NCI-H226 (cell line): ENCODE measurements at places on chromosomes 11 and 22.

DNA sequence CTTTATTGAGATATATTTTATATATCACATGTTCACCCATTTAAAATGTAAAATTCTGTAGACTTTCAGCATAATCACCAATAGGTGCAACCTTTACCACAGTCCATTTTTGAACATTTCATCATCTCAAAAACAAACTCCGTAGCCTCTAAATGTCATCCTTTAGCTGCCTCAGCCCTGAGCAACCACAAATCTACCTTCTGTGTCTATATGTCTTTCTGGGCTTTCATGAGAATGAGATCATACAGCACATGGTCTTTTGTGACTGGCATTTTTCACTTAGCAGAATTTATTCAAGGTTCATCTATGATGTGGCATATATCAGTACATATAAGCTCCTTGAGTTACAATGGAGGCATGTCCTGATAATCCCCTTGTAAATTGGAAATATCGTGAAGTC is 320.5 kb downstream of the ETS1 start:
- no peak for DNase-seq

- no peak for DNase-seq
These were observed 538.5 kb downstream of the INSC start for GRCh38 chr11:15653191-15653710.

DNA sequence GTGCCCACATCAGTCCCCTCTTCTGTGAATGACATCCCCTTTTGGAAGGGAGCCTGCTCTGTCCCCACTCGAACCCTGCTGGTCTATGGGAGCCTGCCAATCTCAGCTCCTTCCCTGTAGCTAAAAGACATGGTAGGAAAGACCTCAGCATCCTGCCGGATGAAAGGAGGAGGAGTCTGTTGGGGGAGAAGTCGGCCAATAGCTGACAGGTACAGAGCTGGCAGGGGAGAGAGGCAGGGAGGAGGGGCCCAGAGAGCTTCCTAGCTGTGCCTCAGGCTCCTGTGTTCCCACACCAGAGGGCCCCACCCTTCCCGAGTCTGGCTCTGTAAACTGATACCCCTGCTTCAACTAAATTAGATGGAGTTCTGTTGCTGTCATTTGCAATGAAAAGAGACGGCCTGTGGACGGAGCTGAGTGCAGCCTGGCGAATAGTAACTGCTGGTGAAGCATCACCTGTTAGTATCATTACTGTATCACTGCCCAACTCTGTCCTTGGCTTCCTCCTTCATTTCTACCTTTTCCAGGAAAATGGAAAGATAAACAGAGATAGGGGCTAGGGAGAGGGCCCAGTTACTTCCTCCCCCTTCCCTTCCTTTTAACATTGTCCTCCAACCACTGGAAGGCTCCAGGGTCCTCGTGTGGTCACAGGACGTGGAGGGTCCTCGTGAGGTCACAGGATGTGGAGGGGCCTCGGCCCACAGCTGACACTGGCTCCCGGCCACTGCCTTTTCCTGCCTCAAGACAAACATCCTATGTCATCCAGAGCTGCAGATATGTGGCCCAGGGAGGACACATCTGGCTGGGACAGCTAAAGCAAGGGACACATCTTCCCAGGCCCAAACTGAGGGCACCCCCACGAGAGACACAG is 15.1 kb downstream of the FXYD6 start:
- no peak for DNase-seq

- DNase-seq = peak; percentile 57
These were observed 1281.8 kb upstream of the TENM4 start for GRCh38 chr11:80722629-80723028.

DNA sequence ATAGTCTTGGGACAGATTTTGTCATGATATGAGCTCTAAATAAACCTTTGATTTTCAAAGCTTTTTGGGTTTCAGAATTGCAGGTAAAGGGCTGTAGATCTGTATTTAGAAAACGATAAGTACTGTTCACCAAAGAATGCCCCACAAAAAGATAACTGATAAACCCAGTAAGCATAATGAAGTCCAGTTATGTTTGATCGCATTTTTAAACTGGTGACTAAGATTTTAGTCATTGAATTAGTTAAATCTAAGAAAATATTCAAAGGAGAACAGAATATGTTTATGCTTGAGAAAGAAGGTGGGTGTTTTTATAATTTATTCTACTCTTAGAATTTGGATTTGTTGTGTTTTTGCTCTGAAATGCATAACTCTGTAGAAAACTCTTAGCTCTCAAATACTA is 11.6 kb downstream of the DEPDC7 start:
- DNase-seq = no peak

DNA sequence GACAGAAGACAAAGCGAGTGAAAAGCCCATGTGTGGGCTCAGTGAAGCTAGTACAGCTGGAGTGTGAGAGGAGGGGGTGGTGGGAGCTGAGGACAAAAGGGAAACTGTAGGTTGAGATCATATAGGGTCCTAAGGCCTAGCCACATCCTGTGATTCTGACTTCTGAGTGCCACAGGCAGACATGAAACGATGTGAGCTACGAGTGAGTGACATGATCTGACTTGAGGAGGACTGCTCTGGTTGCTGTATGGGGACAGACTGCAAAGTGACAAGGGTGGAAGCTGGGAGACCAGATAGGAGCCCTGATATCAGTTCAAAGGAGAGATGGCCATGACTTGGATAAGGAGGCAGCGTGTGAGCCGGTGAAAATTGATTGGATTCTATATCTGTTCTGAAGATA is 85.4 kb downstream of the MICAL2 start:
- no peak for DNase-seq

GRCh38 chr11:72805216-72805615 is 9.0 kb upstream of the ATG16L2 start:
- DNase-seq = no peak

- no peak for DNase-seq
These were observed 116.1 kb downstream of the CCDC34 start for GRCh38 chr11:27246925-27247324.

DNA sequence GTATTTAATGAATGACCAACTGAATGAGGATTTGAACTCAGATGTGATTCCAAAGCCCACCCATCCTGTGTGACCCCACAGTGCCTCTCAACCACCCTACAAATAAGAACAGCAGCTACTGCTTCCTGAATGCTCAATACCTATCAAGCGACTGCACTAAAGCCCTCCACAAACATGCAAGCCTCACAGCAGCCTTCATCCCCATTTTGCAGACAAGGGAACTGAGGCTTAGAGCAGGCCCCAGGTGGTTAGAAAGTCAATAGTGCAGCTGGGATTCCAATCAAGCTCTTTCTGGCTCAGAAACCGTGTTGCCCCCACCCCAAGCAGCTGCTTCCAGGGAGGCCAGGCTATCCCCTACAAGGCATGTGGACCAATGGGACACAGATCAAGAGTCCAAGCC is 57.2 kb downstream of the SMCO4 start:
- DNase-seq = no peak

DNA sequence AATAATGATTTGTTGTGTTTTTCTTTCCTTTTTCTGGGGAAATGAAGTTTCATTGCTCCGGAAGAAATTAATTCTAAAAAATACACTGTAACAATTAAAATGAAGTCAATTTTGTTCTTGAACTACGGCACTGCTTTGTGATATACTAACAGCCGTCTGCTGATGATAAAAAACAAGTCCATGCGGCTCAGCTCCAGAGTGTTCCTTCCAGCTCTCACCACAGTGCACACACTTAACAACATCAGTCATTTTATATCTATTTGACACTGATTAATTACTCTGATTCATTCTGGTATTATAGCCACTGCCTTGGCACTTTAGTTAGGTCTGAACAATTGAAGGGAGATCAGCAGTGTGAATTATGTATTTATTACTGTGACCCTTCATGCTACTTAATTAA is 97.4 kb upstream of the SLC6A5 start:
- DNase-seq = no peak

- DNase-seq = peak; percentile 50
These were observed 120.2 kb downstream of the METTL15 start for GRCh38 chr11:28228196-28228895.

- DNase-seq = no peak
These were observed 13.3 kb upstream of the TNNT3 start for GRCh38 chr11:1906181-1906580.

DNA sequence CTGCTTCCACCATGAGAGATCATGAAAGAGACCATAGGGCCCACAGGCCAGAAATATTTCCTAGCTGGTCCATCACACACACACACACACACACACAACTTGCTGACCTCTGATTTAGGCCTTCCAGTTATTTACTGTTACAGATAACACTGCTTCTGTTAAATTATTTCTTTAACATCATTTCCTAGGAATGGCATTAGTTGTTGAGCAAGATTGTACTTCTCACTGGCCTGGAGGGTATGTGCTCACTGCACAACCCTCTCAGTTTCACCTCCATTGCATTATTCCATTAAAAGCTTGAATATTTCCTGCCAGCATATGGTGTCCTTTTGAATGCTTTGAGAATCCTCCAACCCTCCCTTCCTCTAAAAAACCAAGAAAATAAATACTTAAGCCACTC is 104.4 kb downstream of the MICAL2 start:
- peak; percentile 71 for DNase-seq

GRCh38 chr11:67416416-67417335 is 1.2 kb downstream of the CARNS1 start:
- peak; percentile 62 for DNase-seq

GRCh38 chr11:468493-468892 is 18.4 kb downstream of the PTDSS2 start:
- DNase-seq = no peak

- DNase-seq = no peak
These were observed 78.7 kb downstream of the ZNRF3 start for GRCh38 chr22:28962042-28962554.

DNA sequence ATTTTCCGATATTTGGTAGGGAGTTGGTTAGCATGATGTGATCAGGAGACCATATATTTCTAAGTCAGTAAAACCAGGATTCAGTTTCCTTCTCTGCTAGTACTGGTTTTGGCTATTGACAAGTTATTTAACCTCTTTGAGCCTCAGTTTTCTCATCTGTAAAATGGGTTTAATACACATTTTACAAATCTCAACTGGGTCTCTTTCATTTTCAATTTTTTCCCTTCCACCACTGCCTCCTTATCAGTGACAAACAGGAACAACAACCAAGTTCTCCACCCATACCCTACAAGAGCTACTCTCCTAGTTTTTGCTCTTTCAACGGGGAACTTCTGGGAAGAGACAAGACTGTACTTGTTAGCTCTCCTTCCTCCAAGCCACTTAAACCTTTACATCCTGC is 6.2 kb upstream of the APLP2 start:
- no peak for DNase-seq

- DNase-seq = no peak
These were observed 115.8 kb upstream of the THY1 start for GRCh38 chr11:119538753-119539152.

DNA sequence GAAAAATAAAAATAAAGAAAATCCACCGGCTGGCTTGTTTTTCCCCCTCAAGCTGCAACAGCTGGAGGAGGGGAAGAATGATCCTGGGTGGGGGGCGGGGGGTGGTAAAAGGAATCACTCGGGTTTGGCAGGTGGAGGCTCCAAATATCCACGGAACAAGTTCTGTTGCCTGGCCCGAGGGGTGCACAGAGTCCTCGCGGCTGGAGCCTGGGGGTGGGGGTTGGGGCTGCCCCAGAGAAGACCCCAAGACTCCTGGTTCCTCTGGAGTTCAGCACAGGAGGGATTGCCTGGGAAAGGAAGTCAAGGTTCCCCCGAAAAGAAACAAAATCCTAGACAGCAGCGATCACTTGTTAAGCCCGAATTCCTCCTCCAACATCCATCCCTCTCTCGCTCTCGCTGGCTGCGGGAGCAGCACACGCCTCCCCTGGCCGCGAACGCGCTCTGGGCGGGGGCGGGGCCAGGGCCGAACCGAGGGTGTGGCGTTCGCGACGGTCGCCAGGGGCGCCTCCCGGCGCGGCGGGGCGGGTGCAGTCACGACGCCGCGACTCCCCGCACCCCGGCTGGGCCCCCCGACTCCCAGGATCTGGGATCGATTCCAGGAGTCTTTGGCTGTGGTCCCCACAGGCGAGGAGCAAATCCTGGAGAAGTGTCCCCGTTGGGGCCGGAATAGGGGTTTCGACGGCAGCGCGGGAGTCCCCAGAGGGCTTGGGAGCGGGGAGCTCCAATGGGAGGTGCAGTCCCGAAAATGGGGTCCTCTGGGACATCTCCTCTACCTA is at the start of gene KCNA4:
KCNA4 (minus strand) TSS at position 443 of the 776 bp plus-strand sequence. CDS start 4,352 bp downstream, outside the sequence.
- peak; percentile 55 for DNase-seq

DNA sequence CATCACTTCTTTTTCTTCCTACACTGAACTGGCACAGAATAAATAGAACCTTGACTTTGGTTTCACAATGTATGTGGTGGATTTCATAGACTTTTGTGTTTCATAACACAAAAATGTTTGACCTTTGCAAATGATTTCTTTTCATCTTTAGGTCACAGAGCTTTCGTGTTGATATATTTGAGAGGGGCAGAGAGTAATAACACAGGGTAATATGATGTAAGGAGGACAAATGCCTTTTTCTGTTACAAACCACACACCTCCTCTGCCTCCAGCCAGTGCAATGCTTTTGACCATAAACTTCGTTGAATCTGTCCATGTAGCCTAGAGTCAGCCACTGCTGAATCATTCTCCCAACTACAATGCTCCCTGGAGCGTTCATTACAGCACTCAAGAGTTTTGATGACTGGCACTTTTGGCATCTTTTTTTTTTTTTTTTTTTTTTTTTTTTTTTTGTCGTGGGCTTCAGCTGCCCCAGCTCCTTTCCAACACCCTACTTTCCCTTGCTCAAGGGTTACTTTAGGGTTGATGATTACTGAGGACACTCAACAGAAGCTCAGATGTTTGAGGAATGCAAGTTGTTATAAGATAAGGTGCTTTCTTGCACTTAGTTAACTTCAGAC is 11.4 kb upstream of the CAT start:
- peak; percentile 83 for DNase-seq

DNA sequence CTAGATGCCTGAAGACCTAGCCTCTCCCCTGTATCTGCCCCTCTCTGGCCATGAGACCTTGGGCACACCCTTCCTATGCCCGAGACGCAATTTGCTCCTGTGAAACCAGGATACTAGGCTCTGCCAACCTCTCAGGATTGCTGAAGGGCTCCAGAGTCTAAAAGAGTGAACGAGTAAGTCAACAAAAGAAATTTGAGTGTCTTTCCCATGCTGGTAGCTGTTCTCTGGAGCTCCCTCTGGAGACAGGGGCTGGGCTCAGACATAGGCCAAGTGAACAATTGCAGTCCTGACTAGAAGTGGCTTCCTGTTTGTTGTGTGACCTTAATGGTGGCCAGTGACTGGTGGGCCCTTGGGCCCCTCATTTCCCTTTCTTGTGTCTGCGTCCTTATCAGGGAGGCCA is 189.0 kb upstream of the NARS2 start:
- DNase-seq = no peak

- DNase-seq = no peak
These were observed 10.4 kb downstream of the AP1B1 start for GRCh38 chr22:29377979-29378378.

DNA sequence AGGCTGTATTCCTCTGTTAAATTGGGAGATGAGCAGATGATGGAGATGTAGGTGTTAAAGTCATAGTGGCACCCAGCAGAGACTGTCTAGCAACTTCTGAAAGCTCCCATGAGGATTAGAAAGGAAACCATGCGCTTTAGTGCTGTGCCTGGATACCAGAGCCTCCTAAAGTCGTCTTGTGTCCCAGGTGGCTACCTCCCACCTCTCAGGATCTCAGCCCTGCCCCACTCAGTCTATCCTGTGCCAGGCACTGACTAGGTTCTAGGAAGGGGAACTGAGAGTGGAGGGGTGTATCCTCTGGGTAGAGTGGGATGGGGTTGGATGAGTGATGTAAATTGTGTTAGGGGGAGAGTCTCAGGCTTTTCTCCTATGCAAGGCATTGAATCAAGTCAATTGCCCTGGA is 60.2 kb downstream of the KIAA1671 start:
- DNase-seq = no peak
